HS-27A (cell line): ENCODE measurements at places on chromosomes 5 and 9.

- DNase-seq, result peak; percentile 81
Observed at GRCh38 chr5:9924614-9925013, 294.5 kb upstream of the TAS2R1 start.

DNA sequence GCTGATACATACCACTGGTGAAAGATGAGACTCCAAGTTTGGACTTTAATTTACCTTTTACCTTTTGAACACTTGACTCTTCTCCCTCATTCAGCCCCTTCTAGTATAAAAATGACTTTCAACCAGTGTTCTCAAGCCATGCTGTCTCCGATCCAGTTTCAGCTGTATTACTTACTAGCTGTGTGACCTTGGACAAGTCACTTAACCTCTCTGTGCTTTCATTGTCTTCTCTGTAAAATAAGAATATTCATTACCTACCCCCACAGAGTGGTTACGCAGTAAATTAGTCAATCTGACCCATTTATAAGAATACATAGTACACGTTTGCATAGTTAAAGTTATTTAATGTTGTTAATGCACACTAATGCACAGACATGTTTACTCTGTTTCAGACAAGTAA is 12.6 kb upstream of the CEMIP2 start:
- DNase-seq, result no peak

GRCh38 chr5:28734396-28734795 is 1696.0 kb upstream of the CDH9 start:
- DNase-seq, result no peak

DNA sequence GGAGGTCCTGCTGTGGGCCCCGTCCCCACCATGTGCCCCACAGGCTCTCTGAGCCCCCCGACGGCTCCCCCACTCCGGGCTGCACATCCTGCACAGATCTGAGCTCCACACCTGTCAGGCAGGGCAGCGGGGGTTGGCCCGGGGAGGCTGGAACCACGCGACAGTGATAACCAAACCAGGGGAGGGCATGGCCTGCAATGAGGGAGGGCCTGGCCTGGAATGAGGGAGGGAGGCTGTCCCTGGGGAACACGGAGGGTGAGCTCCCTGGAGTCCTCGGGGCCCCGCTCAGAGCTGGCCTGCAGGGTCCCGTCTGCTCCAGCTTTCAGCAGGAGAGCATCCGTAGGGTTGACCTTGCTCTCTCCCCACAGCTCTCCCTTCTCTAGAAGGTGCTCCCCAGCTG is 30.5 kb downstream of the SLC9A3 start:
- DNase-seq, result no peak
